ENCODE measurements at places on chromosomes 1 and 21.

DNA sequence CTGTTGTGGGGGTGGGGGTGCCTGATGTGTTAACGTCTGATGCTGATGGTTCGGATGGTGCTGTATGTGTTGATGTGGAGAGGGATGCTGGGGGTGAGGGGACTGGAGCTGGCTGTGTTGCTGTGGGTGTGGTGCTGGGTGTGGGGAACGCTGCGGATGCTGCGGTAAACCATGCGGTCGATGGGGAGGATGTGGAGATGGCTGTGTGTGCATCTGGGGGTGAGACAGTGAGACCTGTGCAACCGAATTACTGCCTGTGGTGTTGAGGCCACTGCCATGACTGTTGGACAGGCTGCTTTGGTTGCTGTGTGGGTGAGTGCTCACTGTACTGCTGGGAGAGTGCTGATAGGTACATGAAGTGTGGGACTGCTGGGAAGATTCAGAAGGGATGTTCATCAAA lies 26.8 kb upstream of the GUCA2A start:
- DNase-seq = no peak

DNA sequence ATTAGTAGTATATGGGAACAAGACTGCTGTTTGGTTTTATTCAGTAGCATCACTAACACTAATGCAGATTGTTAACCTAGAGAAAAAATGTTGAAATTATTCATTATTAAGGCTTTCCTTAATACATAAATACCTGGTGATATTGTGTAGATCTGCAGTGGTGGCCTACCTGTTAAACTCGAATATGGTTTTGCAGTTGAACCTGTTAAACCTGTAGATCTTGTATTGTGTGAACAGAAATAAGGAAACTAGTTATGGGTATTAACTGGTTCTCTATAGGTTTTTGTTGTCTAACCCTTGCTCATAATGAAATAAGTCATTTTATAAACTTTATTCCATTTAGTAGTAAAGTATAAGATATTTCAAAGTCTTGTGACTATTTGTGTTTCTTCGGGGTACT lies 23.9 kb downstream of the PKN2 start:
- DNase-seq = no peak

GRCh38 chr1:68051475-68051874 lies 1.0 kb upstream of the DIRAS3 start:
- DNase-seq = no peak

- no peak for DNase-seq
Measured at GRCh38 chr1:204799630-204800029, 71.0 kb upstream of the NFASC start.
